ENCODE measurements at places on chromosomes 11 and 22.
A peak's percentile ranks its signal among the peaks of the same experiment; 100 is the strongest.

DNA sequence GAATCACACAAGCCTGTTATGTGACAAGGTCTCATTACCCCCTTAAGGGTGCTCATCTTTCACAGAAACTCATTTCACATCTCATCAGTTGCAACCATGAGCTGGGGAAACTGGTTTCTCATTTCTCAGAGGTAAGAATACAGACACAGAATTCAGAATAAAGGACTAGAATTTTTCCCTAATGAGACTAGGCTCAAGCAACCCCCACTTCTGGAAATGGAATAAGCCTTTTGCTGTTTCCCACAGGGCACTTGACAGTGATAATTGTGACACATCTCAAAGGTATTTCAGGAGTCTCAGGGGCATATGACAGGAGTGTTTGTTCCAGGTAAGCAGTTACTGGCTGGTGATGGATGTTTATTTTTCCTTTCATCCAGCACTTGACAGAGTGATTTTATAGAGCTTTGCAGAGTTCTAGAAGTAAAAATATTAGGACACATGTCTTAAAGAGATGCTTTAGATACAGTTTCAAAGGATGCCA is 112.9 kb upstream of the DDI1 start:
- peak; percentile 94 for DNase-seq

DNA sequence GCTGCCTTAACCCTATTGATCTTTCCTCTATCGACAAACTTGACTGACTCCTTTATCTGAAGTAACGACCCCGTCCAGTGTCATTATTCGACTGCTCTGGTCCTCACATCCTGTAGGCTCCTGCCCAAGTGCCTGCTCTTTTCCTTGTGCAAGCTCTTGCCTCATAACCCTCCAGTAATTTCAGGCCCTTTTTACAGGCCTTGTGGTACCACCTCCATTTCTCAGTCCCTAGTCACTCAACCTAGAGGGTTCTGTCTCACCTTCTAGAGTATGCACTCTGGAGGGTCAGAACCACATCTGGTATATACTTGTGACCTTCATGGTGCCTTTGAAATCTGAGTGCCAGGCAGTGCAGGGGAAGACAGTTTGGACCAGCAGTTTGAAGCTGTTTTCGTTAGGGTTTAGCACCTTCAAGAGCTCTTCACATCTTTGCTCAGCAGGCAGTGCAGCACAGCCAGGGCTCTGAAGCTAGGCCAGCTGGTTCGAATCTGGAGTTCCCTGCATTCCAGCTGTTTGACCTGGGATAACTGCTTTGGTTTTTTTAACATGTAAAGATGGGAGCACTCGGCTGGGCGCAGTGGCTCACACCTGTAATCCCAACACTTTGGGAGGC is 11.2 kb downstream of the SNRPD3 start:
- DNase-seq = no peak

DNA sequence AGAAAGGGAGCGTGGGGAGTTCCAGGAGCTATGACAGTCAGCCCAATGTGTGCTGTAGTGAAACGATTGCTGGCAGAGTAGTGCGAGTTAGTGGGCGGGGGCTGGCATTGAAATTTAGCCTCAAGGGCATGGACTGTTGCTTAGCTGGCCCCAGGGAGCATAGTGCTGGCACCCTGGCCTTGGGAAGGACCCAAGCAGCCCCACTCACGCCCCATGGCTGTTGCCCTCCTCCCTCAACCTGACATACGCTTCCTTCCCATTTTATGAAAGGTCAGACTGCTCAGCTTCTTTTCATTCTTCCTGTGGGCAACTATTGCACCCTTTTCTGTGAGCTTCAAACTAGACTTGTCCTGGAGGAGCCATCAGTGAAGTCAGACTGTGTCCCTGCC is 52.0 kb upstream of the SUSD2 start:
- DNase-seq = no peak

DNA sequence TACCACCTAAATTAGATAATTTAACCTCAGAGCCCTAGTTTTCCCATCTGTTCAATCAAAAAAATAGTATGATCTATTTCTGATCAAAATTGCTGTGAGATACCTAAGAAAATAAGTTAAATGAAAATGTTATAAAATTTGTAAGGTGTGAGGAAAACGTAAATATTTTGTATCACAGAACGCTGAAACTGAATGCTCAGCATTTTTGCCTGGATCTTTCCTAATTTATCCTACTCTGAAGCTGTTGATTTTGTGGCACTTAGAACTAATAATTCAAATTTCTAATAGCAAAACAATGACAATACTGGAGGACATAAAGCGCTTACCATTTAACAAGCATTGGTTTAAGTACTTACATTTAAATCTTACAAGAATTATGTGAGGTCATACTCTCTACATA is 674.2 kb downstream of the FAM181B start:
- DNase-seq = no peak

GRCh38 chr11:62918531-62918930 is 2.6 kb downstream of the CHRM1 start:
- DNase-seq = no peak

DNA sequence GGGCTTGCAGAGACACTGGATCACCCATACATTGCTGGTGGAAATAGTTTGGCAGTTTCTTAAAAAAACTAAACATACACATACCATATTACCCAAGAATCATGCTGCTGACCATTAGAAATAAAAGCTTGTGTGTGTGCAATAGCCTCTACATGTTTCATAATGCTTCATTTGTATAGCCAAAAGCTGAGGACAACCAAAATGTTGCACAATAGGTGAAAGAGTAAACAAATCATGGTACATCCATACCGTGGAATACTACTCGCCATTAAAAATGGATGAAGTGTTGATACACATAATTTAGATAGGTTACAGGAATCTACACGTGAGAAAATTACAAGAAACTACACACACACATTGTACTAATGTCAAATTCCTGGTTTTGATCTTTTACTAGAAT is 6.5 kb downstream of the KBTBD3 start:
- no peak for DNase-seq

GRCh38 chr11:34609187-34609751 is 11.6 kb upstream of the EHF start:
- DNase-seq = no peak
